CD4-positive, alpha-beta T cell treated with Interleukin-17A for 1 hour (primary cell): ENCODE measurements at places on chromosomes 13 and 19.

DNA sequence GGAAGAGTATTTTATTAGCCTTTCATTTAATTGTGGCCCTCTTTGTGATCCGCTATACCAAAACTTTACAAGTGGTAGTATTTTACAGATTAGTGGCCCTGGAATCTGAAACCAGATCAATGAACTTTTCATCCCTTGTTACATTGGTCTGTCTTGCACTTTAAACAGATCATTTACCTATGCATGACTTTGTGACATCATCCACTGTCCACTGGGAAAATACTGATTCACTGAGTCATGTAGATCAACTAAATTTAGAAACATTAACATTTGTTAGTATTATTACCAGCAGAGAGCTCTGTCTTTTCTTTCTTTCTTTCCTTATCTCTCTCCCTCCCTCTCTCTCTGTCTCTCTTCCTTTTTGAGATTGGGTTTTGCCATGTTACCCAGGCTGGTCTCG lies 17.5 kb downstream of the PCDH8 start:
- no peak for DNase-seq

- no peak for DNase-seq
Measured at GRCh38 chr19:615619-616018, 17.7 kb downstream of the POLRMT start.

DNA sequence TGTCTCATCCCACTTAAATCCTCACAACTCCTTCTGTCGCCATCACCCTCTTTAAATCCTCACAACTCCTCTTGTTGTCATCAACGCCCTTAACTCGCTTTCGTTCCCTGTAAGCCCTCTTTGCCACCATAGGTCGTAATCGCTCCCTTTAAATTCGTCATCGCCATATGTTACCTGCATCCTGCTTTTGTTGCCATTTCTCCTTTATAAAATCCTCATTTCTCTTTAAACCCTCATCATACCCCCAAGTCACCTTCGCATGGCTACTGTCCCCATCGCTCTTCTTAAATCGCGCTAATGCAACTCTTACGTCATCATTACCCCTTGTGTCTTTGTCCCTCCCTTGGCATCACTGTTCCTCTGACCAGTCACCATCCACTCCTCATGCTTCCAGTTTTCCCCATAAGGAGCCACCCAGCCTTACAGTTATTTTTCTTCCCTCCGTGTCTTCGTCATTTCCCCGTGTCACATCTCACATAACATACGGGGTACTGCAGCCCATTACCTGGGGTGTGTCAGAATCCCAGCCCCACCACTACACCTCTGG lies 539 bp downstream of the PLD3 start:
- peak; percentile 32 for DNase-seq

GRCh38 chr19:28652765-28653164 lies 560.2 kb downstream of the UQCRFS1 start:
- DNase-seq = no peak

GRCh38 chr19:6766357-6767080 lies 716 bp downstream of the SH2D3A start:
- DNase-seq = peak; percentile 20

- no peak for DNase-seq
Measured at GRCh38 chr13:32857689-32858088, 158.5 kb upstream of the KL start.

- DNase-seq = no peak
Measured at GRCh38 chr19:11814700-11815035, 595 bp downstream of the ZNF440 start.

GRCh38 chr19:410243-410781 lies 1.4 kb upstream of the C2CD4C start:
- DNase-seq = no peak

- DNase-seq = peak; percentile 55
Measured at GRCh38 chr19:1767464-1767933, 14.2 kb downstream of the ONECUT3 start.

GRCh38 chr13:50721672-50721992 lies 121.9 kb downstream of the DLEU7 start:
- DNase-seq = no peak

DNA sequence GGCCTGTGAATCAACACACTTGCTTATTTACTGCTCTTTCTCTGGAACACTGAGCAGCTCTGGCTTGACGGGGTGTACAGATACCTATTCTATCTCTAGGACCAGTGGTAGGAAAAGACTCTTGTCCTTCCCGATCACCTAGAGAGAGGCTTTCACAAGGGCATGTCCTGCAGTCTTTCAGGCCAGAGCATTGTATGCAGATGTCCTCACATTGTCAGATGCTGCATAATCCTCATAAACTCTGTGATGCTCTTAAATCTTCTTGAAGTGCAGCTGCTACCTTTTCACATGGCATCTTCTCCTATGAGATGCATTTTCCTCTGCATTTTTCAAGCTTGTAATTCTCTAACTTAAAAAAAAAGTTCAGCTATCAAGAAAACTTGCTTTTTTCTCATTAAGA lies 369.4 kb downstream of the OLFM4 start:
- no peak for DNase-seq

- no peak for DNase-seq
Measured at GRCh38 chr19:39180749-39181148, 16.0 kb upstream of the NCCRP1 start.

DNA sequence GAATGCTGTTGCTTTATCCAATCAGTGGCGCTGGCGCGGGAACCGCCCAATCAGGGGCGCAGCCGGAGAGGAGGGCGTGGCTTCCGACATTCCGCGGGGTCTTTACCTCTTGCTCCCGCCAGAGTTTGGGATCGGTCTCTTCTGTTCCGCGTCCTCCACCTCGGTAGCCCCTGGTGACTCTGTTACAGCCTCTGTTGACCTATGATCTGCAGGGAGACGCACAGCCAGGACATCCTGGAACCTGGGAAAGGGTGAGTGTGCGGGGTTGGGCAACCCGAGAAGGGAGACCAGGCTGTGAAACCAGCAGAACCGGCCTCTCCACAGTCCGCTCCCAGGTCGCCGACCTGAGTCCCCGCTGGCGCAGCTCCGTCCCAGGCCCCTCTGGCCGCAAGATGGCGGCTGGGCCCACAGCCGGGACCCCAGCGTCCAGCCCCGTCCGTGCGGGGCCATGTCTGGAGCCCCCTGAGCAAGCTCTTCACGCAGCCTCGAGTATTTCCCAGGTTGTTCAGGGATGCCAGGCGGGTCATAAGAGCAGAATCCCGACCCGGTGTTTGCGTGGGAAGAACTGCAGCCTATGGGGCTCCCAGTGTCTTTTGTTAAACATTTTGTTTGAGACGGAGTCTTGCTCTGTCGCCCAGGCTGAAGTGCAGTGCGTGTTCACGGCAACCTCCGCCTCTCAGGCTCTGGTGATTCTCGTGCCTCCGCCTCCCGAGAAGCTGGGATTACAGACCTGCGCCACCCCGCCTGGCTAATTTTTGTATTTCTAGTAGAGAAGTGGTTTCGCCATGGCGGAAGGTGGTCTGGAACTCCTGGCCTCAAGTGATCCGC lies 4.4 kb upstream of the ZNF681 start:
- DNase-seq = peak; percentile 89

- DNase-seq = no peak
Measured at GRCh38 chr13:106296723-106297122, 238.7 kb downstream of the EFNB2 start.

DNA sequence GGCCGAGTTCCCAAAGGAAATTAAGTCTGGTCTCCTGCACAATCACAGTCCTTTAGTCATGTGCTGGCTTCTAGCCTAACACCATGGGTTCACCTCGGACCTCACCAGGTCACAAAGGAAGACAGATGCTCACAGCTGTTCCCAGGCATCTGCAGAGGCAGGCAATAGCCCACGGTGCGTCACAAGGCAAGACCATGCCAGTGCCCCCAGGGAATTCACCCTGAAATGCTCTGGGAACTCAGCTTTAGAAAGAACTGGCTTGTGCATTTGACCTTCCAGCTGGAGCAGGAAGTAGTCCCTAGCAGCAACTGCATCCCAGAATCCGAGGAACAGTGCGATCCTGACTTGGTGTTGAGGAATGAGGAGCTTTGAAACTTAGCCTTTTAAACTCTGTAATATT lies 96.8 kb upstream of the WASF3 start:
- no peak for DNase-seq

DNA sequence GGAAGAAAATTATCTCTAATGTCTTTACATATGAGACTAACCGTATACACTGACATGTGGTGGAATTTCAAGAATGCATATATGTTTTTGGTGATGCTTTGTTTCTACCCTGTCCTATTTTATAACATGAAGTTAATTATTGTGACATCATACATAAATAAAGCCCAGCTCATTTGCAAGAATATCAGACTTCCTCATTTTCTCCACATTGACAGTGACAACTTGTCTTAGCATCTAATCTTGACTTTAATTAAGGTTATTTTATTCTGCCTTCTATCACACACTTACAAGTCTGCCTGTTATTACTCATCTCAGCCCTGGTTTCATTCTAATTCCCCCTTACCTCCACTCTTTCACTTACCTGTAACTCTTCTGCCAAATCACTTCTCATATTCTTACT lies 140.6 kb upstream of the STARD13 start:
- DNase-seq = no peak

- DNase-seq = no peak
Measured at GRCh38 chr19:21603431-21604231, 98.2 kb downstream of the ZNF429 start.

DNA sequence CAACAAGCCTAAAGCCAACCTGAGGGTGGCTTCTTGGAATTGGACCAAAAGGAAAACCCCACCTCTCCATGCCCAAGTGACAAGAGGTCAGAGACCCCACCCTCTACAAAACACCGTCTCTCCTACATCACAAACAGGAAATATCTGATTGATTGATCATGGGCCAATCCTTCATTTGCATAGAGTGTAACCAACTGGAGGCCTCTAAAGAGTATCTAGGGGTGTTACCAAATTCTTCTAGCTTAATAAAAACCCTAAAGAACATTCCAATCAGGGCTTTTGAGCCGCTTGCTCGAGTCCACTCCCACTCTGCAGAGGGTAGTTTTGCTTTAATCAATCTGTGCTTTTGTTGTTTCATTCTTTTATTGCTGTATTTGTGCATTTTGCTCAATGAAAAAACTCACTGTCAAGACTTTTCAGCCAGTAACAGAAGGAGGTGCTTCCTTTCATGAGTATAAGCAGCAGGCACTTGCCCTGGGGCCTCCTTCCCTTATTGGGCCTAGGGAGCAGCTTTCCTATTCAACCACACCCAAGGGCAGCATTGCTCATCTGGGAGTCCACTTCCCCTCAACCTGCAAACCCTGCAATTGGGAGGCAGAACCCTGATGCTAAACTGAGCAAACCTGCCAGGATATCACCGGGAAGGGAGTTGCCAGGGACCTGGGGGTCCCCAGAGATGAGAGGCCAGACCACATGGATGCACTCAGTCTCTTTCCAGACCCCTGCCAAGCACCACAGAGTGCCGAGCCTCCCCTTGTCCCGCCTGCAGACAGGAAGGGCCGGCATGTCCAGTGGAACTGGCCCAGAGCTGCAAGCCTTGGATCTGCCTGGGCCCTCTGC lies 154.3 kb upstream of the VSTM2B start:
- DNase-seq = no peak

- DNase-seq = peak; percentile 57
Measured at GRCh38 chr13:30577401-30577852, 40.3 kb upstream of the USPL1 start.
